Karpas-422 (cell line): ENCODE measurements at places on chromosomes 7 and 10. TPM values are rescaled to one million over a fixed set of nuclear protein-coding genes. Genes with fewer than 3 reads are reported as not detected.
A peak's percentile ranks its signal among the peaks of the same experiment; 100 is the strongest.

- no peaks in the 10 kb centered on the region for H3K27me3 ChIP-seq
- no peak overlapping the region for H3K27ac ChIP-seq
- no peaks in the 10 kb centered on the region for H3K4me1 ChIP-seq
Observed at GRCh38 chr7:91248996-91249395, 15.2 kb upstream of the FZD1 start.

- no peak overlapping the region for H3K27ac ChIP-seq
- no peaks in the 10 kb centered on the region for H3K4me1 ChIP-seq
- H3K27me3 ChIP-seq: no peaks in the 10 kb centered on the region
- no peak overlapping the region for H3K4me3 ChIP-seq
- H3K36me3 ChIP-seq: no peaks in the 10 kb centered on the region
Observed at GRCh38 chr10:89471110-89471809, 56.9 kb downstream of the IFIT5 start.

GRCh38 chr7:80816806-80817205 lies 102.0 kb downstream of the SEMA3C start:
- DNase-seq: no peak
- H3K4me1 ChIP-seq: no peaks in the 10 kb centered on the region
- no peaks in the 10 kb centered on the region for H3K36me3 ChIP-seq
- no peak overlapping the region for H3K4me3 ChIP-seq

- H3K27me3 ChIP-seq: no peaks in the 10 kb centered on the region
- H3K27ac ChIP-seq: no peak overlapping the region
- H3K4me1 ChIP-seq: peaks cover 4% of the 10 kb centered on the region
- no peak for DNase-seq
Observed at GRCh38 chr10:49502358-49502757, 36.6 kb downstream of the ERCC6 start.

VWDE gene
- not detected in 2 replicates for total RNA-seq

LIPK gene
- not detected in 2 replicates for total RNA-seq

EGFR gene
- total RNA-seq: not detected in 2 replicates

DNA sequence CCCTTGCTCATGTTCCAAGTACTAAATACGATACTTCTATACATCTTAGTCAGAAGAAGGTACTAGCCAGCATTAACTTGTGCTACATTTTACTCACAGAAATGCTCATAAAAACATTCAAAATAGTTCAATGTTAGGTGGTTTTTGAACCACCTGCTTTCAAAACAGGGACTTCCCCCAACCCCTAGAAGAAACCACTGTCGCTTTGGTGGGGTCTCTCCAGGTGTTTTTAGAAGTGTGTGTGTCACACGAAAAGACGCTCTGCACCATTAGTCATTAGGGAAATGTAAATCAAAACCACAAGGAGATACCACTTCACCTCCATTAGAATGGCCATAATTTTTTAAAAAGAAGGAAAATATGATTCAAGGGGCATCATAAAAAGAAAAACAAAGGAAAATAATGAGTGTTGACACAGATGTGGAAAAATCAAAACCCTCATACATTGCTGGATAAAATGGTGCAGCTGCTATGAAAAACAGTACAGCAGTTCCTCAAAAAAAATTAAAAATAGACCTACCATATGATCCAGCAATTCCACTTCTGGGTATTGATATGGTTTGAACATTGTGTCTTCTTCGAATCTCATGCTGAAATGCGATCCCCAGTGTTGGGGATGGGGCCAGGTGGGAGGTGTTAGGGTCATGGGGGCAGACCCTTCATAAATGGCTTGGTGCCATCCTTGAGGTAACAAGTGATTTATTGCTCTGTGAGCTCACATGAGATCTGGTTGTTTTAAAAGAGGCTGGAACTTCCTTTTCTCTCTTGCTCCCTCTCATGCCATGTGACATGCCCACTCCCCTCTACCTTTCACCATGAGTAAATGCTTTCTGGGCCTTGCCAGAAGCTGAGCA lies 74.2 kb downstream of the MALSU1 start:
- peak; percentile 80 for DNase-seq
- no peaks in the 10 kb centered on the region for H3K36me3 ChIP-seq
- peak overlapping the region; percentile 92 for H3K27ac ChIP-seq
- H3K4me3 ChIP-seq: peak overlapping the region; percentile 49
- H3K4me1 ChIP-seq: peaks cover 93% of the 10 kb centered on the region

ITPRIP gene
- total RNA-seq: 4.5 and 4.6 TPM in 2 replicates

GRCh38 chr10:132141076-132141475 lies 45.7 kb upstream of the DPYSL4 start:
- no peaks in the 10 kb centered on the region for H3K27me3 ChIP-seq
- no peak overlapping the region for H3K27ac ChIP-seq
- no peak overlapping the region for H3K4me3 ChIP-seq
- H3K4me1 ChIP-seq: no peaks in the 10 kb centered on the region
- no peaks in the 10 kb centered on the region for H3K36me3 ChIP-seq

DNA sequence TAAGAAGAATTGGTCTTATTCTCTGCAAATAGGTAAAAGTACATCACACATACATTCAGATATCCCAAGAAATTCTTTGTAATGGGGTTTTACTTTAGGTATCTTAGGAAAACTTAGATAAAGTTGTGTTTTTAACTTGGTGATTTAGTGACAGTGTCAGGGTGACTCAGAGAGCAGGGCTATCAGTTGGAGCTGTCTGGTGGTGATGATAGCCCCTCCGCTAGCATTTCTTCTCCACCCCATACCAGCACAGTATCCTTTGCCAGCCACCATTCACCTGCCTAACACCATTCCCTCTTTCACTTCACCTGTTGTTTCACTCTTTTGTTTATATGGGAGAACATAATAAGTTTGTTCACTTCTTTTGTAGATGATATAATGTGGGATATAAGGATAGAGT lies 30.4 kb downstream of the VPS50 start:
- H3K36me3 ChIP-seq: no peaks in the 10 kb centered on the region
- no peak overlapping the region for H3K4me3 ChIP-seq
- no peak for DNase-seq

HOXA6 gene
- total RNA-seq: 3.4 and 8.4 TPM in 2 replicates

DNA sequence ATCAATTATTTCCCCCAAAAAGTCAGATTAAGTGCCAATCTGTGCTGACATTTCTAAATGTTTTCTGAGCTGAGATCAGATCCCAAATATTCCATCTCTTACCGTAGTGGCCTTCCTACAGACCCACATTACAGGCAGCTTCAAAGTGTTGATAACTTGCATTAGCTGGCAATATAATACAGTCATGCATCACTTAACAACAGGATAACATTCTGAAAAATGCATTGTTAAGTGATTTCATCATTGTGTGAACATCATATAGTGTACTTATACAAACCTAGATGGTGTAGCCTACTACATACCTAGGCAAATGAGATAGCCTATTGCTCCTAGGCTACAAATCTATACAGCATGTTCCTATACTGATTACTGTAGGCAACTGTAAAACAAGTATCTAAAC lies 22.4 kb downstream of the SLC25A13 start:
- DNase-seq: no peak
- no peaks in the 10 kb centered on the region for H3K27me3 ChIP-seq
- no peak overlapping the region for H3K27ac ChIP-seq
- H3K4me1 ChIP-seq: peaks cover 26% of the 10 kb centered on the region
- H3K36me3 ChIP-seq: peaks cover 14% of the 10 kb centered on the region
- H3K4me3 ChIP-seq: no peak overlapping the region

- DNase-seq: no peak
- peaks cover 15% of the 10 kb centered on the region for H3K36me3 ChIP-seq
- peak overlapping the region; percentile 82 for H3K27ac ChIP-seq
Observed at GRCh38 chr10:119131512-119132240, 27.8 kb downstream of the DENND10 start.

DNA sequence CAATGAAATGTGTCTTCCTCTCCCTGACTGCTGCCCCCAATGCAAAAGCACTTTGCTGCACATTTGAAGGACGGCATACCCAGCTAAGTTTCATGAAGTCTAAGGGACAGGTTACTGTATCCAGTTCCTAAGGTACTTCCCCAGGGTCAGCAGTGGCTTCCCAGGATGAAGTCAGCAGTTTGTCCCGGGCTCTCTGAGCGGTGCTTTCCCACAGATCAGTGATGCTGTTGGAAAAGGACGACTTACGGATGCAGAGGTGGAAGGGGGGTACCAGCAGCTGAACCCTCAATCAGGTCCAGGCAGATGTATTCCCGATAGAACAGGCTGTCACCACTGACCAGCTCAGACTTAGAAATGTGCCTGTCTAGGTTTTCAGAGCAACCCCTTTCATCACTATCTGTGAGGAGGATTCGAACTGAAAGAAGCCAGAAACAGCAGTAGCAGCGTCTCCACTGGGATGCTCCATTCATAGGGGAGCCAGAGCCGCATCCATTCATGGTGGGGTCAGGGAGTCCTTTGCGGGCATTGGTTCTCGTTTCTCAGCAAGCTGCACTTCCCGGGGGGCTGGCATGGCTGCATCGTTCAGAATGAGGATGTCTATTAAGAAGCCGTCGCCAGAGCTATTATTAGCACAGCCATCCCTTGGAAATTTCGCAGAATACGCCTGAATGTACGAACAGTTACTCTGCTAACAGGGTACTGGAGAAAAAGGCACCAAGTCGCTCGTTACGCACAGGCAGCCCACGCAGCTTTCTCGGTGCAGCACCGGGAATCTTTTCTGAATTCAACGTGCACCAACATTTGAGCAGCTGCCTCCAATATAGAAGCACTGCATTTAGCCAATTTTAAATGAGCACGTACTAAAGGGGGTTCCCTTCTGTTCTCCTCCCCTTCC lies 303.7 kb downstream of the PRPF18 start:
- H3K4me1 ChIP-seq: no peaks in the 10 kb centered on the region
- H3K4me3 ChIP-seq: no peak overlapping the region
- no peak overlapping the region for H3K27ac ChIP-seq
- H3K27me3 ChIP-seq: no peaks in the 10 kb centered on the region
- no peaks in the 10 kb centered on the region for H3K36me3 ChIP-seq

GRCh38 chr7:137454767-137455166 lies 111.2 kb upstream of the PTN start:
- no peaks in the 10 kb centered on the region for H3K36me3 ChIP-seq
- peaks cover 23% of the 10 kb centered on the region for H3K4me1 ChIP-seq
- no peak for DNase-seq
- no peak overlapping the region for H3K27ac ChIP-seq
- no peak overlapping the region for H3K4me3 ChIP-seq
- H3K27me3 ChIP-seq: no peaks in the 10 kb centered on the region

DNA sequence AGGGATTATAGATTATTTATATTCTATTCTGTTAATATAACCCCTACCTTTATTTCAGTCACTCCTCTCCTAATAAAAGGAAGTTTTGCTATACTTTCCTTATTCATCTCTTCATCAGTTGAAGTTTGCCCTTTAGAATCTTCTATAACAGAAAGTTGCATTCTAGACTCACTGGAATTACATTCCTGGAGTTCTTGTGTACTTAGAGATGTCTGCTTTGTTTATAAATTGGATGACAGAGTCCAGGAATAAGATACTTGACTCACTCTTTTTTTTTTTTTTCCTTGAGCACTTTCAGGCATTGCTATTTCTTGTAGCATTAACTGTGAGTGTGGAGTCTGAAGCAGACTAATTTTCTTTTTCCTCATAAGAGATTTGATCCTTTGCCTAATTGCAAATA lies 640.8 kb downstream of the XPNPEP1 start:
- no peak for DNase-seq
- H3K36me3 ChIP-seq: no peaks in the 10 kb centered on the region
- H3K4me3 ChIP-seq: no peak overlapping the region
- no peaks in the 10 kb centered on the region for H3K27me3 ChIP-seq
- no peaks in the 10 kb centered on the region for H3K4me1 ChIP-seq
- no peak overlapping the region for H3K27ac ChIP-seq

EBLN1 gene
- total RNA-seq: not detected in 2 replicates

- H3K36me3 ChIP-seq: no peaks in the 10 kb centered on the region
- no peaks in the 10 kb centered on the region for H3K4me1 ChIP-seq
- no peak for DNase-seq
- no peaks in the 10 kb centered on the region for H3K27me3 ChIP-seq
Observed at GRCh38 chr10:108427146-108427545, 1262.6 kb upstream of the SORCS1 start.

DYDC2 gene
- 0.37 TPM in 1 of 2 replicates, not detected in the other for total RNA-seq

GRCh38 chr10:113709221-113709838 lies 29.6 kb downstream of the CASP7 start:
- DNase-seq: no peak
- no peak overlapping the region for H3K4me3 ChIP-seq
- H3K27ac ChIP-seq: no peak overlapping the region
- no peaks in the 10 kb centered on the region for H3K4me1 ChIP-seq

DNA sequence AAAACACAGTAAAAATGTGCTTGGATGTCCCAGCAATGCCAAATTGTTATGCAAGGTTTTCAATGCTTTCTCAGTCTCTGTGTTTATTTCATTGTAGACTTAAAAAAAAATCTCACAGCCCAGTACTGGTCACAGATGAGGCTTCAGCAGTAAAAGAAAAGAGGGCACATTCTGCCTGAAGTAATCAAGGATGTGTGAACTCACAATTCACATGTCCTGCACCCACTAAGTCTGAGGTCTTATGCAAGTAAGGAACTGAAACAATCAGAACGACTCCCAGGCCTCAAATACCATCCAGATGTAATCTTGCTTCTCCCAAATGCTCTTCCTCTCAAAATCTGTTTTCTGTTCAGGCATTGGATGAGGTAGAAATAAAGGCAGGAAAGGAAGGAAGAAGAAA lies 33.7 kb downstream of the ADRB1 start:
- H3K4me1 ChIP-seq: no peaks in the 10 kb centered on the region
- no peak overlapping the region for H3K4me3 ChIP-seq
- no peaks in the 10 kb centered on the region for H3K27me3 ChIP-seq
- no peaks in the 10 kb centered on the region for H3K36me3 ChIP-seq
- DNase-seq: no peak
- no peak overlapping the region for H3K27ac ChIP-seq

- H3K27me3 ChIP-seq: no peaks in the 10 kb centered on the region
- H3K4me3 ChIP-seq: no peak overlapping the region
- no peaks in the 10 kb centered on the region for H3K4me1 ChIP-seq
- no peaks in the 10 kb centered on the region for H3K36me3 ChIP-seq
- no peak for DNase-seq
- H3K27ac ChIP-seq: no peak overlapping the region
Observed at GRCh38 chr10:62900829-62901571, 84.8 kb upstream of the EGR2 start.

MMRN2 gene
- total RNA-seq: not detected in 2 replicates

DNA sequence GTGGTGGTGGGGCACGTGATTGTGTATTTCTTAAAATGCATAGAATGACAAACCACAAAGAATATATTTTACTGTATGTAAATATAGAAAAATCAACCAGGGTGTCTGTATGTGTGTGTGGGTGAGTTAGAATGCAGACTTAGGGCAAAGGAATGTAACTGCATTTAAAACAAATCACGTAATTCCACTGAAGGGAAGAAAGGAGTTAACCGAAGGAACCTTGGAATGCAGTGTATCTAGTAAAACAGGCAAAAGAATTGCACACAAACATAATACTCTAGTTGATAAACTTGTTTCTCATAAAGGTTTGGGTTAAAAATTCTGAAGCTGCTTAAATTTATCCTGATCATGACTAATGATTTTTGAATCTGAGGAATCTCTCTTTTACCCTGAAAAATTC lies 134.9 kb downstream of the ADRA2A start:
- no peak overlapping the region for H3K27ac ChIP-seq
- no peak overlapping the region for H3K4me3 ChIP-seq

DNA sequence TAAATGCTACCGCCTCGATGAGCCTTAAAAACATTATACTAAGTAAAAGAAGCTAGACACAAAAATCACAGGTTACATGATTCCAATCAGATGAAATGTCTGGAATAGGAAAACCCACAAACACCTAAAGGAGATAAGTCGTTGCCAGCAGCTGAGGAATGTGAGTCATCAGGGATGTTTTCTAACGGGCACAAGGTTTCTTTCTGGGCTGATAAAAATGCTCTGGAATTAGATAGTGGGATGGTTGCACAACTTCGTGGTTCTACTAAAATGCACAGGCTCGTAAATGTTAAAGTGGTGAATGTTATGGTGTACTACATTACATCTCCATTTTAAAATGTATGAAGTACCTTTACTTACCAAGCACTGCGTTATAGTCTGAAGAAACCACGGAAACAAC lies 9.7 kb downstream of the ABLIM1 start:
- no peak for DNase-seq
- H3K4me3 ChIP-seq: no peak overlapping the region
- no peak overlapping the region for H3K27ac ChIP-seq
- no peaks in the 10 kb centered on the region for H3K36me3 ChIP-seq
